ENCODE measurements at places on chromosomes 7 and 10.

GRCh38 chr7:77246026-77246640 is 46.5 kb upstream of the FGL2 start:
- DNase-seq = no peak

- DNase-seq = no peak
These were observed 45.5 kb upstream of the LRRN3 start for GRCh38 chr7:111045449-111045848.

DNA sequence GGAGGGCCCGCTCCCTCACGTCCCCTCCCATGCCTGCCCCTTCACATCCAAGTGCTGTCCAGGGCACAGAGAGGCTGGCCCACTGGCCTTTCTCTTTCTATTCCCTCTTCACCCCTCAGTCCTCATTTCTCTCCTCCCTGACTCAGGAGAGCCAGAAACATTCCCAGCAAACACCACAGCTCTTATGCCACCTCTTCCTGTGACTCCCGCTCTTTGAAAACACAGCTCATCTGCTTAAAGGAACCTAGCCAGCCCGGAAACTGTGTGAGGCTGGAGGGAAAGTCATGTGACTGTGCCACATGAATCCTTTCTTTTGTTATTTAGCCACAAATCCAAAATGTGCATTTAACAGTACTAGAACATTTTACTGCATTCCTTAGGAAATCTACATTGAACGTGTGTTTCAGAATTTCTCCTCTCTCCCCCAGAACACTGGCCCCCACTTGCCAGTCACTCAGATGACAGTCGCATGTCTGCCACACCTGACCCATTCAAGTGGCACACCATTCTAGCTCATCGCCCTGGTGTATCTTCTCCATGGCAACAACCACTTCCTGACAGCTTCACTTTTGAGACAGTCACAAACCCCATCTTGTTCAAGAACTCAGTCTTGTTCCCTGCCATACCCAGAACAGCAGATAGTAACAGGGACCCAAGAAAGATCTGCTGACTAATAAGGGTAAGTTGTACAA is 42.8 kb downstream of the GRB10 start:
- no peak for DNase-seq

DNA sequence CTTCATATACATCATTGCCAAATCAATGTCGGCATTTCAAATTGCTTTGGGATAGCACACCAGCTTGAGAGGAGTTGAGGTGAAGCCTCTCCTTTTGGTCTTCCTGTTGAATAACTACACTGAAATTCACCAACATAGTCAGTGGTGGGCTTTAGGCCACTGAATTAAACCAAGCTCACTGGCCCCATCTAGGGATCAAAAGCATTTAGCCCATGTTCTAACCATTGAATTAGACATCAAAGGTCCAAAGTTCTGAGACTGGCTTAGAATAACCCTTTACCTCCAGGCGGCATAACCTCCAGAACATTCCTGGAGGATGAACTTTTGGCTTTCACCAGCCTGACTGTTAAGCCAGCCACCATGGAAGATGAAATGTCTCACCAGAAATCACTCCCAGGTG is 54.6 kb downstream of the BPGM start:
- DNase-seq = no peak

DNA sequence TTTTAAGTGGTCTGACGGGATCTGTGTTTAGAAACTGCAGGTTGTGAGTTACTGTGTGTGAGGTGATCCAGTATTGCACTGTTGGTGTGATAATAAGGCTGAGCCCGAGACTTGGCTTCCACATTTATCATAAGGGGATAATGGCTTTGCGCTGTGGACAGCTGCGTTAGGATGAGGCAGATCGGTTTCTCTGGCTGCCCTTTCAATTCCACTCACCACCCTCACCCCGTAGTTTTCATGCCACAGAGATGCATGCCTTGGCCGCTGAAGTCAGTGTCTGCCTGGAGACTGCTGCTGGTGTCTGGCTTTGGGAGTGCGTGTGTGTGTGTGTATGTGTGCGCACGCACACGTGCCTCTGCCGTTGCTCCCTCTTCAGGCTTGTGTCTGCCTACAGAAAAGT is 273.0 kb downstream of the CCDC3 start:
- no peak for DNase-seq

GRCh38 chr7:133542209-133542780 is 289.4 kb downstream of the EXOC4 start:
- no peak for DNase-seq

- DNase-seq = no peak
These were observed 62.5 kb downstream of the CSGALNACT2 start for GRCh38 chr10:43200538-43201390.

DNA sequence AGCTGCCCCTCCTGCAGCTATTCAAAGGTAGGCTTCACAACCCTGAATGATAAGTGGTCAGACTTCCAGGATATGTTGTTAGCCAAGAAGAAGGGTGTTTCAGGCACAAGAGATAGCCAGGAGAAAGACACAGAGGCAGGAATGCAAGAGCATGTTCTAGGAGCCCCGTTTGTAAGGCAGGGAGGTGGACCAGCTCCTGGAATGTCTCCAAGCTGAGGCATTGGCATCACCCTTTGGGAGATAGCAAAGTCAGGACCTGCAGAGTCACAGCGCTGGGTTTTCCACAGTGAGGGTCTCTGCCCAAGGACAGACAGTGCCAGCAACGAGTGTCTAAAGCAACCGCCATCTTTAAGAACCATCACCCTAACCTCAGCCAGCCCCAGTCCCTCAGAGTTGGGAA is 484.5 kb upstream of the ZMIZ1 start:
- DNase-seq = no peak

GRCh38 chr7:157526005-157526912 is 189.5 kb downstream of the DNAJB6 start:
- DNase-seq = no peak

DNA sequence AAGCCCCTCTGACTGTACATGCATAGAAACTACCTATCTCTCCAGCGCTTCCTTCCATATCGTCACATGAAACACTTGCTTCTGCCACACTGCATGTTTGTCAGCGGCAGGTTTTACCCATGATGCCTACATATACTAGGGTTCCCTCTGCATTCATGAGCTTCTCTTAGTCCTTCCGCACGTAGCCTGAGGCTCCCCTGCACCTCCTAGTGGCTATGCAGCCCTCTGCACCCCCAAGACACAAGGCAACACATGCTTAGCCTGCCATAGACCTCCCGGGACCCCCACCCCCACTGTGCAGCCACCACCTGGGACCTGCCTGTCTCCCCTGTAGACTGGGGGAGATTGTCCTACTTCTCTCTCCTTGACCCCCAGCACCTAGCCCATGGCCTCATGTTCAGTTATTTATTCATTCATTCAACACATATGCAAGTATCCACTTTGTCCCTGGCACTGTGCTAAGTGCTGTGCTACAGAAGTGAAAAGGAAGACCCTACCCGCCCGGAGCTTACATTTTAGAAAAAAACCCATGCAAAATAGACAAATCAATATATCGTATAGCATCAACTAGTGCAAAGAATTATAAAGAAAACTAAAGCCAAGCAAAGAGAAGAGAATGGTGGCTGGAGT is 23.5 kb downstream of the TMEM273 start:
- no peak for DNase-seq

DNA sequence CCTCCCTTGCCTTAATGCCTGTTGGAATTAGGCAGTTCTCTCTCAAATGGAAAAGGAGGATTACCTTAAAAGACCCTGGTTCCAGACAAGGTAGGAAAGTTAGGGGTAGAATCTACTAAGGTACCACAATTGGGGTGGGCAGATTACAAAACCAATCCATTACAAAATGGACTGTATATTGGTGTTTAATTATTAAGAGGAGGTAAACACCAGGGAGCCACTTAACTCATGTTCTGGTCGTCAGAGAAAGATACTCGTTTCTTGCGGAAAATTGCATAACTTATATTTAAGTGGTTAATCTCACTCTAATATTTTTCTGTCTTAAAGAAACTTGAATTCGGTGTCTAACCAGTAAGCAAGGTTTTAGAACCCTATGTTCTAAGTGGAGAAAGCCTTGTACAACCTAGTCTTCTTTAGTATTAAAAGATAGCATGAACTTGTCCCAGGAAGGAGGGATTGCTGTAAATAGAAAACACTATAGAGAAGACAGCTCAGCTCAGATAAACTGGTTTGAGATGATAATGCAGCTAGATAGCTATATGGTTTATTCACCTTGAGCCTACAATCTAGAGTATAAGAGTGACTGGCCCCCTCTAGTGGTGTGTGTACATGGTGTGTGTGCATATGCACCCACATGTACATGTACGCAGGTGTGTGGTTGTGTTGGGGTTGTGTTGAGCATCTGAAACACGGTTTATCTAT is 58.0 kb upstream of the STRIP2 start:
- DNase-seq = peak; percentile 27

- no peak for DNase-seq
These were observed 222.9 kb downstream of the TCERG1L start for GRCh38 chr10:131088619-131089018.

DNA sequence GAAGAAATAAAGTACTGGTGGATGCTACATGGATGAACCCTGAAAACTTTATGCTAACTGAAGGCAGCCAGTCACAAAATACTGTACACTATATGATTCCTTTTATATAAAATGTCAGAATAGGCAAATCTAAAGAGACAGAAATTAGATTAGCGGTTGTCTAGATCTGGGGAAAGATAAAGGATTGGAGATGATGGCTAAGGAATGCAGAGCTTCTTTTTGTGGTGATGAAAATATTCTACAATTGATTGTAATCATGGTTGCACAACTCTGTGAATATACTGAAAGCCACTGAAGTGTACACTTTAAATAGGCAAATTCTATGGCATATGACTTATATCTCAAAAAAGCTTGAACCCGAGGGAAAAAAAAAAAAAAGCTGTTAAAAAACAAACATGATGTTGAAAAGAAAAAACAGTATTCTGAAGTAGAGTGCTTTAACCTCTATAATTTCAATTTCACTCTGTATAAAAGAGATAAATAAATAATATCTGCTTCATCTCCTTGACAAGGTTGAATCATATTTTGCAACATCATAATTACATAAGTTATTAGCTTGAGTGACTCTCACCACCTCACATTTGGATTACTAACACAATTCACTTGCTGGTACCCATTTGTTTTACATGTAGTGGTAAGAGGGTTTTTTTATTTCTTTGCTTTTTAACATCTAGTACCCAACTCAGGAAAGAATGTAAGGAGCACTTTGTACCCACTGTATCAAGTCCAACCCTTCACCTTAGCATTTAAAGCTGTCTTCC is 2.8 kb upstream of the GNAI1 start:
- DNase-seq = no peak

DNA sequence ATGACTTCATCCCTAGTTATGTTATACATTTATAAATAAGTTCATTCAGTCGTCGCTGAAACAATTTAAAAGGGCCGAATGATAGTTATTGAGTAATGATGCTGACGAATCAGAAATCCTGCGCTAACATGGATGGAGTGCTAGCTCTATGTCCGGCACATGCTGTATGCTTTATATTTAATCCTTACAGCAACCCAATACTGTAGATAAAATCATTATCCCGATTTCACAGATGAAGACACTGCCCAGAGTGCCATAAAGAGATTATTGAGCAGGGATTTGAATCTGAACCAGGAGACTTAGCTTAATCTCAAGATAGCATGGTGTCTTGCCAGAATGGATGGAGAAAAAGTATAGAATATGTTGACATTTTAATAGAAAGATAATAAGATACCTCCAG is 1.1 kb upstream of the ICA1 start:
- DNase-seq = no peak

DNA sequence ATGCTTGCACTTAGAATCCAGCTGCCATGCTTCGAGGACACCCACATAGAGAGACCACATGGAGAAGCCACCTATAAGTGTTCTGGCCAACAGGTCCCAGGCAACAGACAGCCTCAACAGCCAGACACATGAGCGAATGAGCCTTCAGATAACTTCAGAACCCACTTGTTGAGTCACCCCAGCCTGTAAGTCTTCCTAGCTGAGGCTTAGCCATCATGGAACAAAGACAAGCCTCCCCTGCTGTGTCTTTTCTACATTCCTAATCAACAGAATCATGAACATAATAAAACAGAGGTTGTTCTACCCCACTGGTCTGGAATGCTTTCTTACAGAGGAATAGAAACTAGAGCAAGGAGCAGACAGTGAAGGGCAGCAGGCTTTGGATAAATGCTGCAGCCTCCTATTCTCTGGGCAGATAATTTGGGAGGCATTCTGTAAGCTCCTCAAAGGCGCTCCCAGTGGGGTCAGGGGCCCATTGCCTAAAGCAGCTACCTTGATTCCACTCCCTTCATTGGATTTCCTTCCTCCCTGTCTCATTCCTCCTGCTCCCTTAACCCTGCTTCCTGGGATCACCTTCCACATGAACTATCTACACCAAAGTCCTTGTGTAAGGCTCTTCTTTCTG is 4.6 kb downstream of the TLL2 start:
- DNase-seq = no peak

- DNase-seq = no peak
These were observed 176.0 kb downstream of the SKAP2 start for GRCh38 chr7:26688388-26688787.

DNA sequence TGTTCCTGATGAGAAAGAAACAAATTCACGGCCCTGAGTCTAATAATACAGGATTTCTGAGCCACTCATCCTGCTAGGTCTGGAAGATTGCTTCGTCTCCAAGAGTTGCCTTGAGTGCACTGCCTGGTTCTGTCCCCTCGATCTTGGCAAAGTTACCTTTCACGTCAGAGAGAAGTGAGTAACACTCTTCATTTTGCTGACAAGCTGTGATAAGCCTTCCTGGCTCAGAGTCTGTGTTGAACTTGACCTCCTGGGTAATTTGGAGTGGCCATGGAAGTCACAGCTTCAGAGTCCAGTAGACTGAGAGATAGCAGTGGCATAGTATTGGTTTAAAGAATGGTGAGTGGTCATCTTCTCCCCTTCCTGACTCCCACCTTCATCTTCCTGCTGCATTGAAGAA is 64.7 kb upstream of the LRGUK start:
- DNase-seq = no peak

DNA sequence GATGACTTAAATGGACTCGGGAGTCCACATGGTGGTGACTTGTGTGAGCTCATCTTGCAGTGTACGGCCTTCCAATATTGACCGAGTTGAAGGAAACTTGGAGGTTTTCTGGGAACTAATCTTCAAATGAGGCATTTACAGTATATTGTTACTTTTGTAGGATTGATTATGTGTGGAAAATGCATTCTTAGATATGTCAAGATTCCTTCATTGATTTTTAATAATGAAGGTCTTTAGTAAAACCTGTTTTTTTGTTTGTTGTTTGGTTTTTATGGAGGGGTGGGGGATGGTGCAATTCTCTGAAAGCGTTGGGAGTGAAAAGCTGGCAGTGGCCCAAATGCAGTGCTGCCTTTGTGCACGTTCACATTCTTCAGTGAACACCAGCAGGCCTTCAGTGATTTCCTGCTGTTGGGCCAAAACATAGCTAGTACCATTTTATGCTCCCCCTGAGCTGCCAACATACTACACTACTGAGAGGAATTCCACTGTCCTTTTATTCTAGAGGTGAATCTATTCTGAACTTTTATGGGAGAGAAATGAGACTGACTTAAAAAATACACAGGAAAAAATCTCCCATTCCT is 50.4 kb downstream of the CCNY start:
- DNase-seq = no peak
